RPMI7951 (cell line): ENCODE measurements at places on chromosomes 4 and X. TPM values are rescaled to one million over a fixed set of nuclear protein-coding genes. Genes with fewer than 3 reads are reported as not detected.

- DNase-seq = peak; percentile 8
Measured at GRCh38 chrX:114675365-114675764, 91.5 kb downstream of the HTR2C start.

SRPX gene
- 357 and 381 TPM in 2 replicates for total RNA-seq

ZNF41 gene
- 15.1 and 15.3 TPM in 2 replicates for total RNA-seq

GRCh38 chr4:182145334-182145905 is 97.8 kb upstream of the TENM3 start:
- DNase-seq = no peak

- no peak for DNase-seq
Measured at GRCh38 chr4:154485127-154485773, 6.3 kb downstream of the DCHS2 start.

DNA sequence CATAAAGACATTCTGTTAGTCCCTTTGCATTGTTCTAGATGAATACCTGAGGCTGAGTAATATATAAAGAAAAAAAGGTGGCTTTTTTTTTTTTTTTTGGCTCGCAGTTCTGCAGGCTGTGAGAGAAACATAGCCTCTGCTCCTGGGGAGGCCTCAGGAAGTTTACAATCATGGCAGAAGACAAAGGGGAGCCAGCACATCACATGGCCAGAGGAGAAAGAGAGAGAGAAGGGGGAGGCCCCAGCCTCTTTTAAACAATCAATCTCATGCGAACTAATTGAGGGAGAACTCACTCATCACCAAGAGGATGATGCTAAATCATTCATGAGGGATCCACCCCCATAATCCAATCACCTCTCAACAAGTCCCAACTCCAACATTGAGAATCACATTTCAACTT is 364.0 kb upstream of the EPHA5 start:
- no peak for DNase-seq

DNA sequence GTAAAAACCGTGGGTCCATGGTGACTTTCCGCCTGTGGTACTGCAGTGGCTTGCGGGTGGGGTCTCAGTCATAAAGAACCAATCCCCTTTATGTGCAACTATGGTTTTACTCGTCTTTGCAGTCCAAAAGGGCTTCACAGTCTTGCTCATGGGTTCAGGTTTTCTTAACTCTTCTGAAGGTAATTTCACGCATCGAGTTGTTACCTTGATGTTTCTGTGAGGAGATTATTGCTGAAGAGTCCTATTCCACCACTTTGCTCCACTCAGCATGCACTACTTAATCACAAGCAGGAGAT is 41.5 kb downstream of the F8 start:
- DNase-seq = no peak

CLCN5 gene
- total RNA-seq = 6.6 and 10.8 TPM in 2 replicates

L1CAM gene
- 49.5 and 58.9 TPM in 2 replicates for total RNA-seq

GRCh38 chr4:81465406-81466340 is 6.0 kb downstream of the RASGEF1B start:
- DNase-seq = no peak

- DNase-seq = peak; percentile 90
Measured at GRCh38 chr4:139872274-139872673, 206.7 kb downstream of the MGST2 start.
